Activated T-cell treated with anti-CD3 and anti-CD28 coated beads, Interleukin-2, amount 50 U/mL, for 1 hour (primary cell): ENCODE measurements at places on chromosomes 16 and 17.

DNA sequence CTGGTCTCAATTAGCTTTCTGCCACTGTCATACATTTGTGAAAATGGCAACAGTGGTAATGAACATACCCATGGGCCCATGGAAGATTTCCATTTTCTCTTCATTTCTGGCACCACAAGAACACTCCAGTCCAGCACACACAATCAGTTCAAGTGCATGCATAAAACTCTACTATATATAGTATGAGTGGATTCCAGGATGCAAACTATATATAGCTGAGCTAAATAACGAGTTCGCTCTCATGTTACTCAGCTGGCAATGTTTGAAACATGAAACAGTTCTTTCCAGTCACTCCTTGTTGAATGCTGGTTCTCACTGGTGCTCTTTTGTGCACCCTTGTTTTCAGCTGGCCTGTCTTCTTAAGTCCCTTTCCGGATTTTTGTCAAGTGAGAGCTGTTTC lies 75.2 kb upstream of the DHX40 start:
- no peak for DNase-seq

- no peak for DNase-seq
Observed at GRCh38 chr17:27518545-27519521, 62.6 kb downstream of the KSR1 start.

DNA sequence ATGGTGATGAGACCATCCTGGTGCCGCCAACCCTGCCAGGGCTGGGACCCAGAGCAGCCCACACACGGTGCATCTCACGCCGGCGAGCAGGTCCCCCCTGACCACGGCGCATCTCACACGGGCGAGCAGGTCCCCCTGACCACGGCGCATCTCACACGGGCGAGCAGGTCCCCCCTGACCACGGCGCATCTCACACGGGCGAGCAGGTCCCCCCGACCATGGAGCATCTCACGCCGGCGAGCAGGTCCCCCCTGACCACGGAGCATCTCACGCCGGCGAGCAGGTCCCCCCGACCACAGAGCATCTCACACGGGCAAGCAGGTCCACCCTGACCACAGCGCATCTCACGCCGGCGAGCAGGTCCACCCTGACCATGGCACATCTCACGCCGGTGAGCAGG lies 59.2 kb downstream of the MRM3 start:
- no peak for DNase-seq

GRCh38 chr17:32515677-32516383 lies 29.0 kb downstream of the CDK5R1 start:
- DNase-seq: no peak

GRCh38 chr17:945672-946071 lies 33.9 kb downstream of the NXN start:
- DNase-seq: no peak

GRCh38 chr17:14316126-14316832 lies 15.4 kb downstream of the HS3ST3B1 start:
- no peak for DNase-seq

GRCh38 chr16:88983165-88983564 lies 6.2 kb upstream of the CBFA2T3 start:
- DNase-seq: no peak

GRCh38 chr16:75025761-75026160 lies 26.9 kb downstream of the ZNRF1 start:
- no peak for DNase-seq

GRCh38 chr17:73622381-73622780 lies 21.9 kb downstream of the SDK2 start:
- no peak for DNase-seq

DNA sequence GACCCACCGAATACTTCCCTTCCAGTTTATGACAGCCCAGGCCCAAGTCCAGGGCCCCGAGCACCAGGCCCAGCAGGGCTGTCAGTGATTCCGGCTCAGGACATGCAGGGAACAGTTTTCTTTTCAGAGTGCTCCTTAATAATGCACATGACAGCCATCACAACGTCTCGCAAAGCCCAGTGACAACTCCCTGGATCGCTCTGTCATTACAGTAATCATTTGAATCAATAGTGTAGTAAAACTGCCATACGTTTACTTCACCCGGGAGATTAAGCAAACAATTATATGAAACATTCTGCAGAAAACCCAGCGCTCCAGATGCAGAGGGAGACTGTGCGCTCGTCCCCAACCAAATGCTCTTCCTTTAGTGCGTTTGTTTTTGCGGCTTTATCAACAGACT lies 162.6 kb upstream of the CDH13 start:
- no peak for DNase-seq

DNA sequence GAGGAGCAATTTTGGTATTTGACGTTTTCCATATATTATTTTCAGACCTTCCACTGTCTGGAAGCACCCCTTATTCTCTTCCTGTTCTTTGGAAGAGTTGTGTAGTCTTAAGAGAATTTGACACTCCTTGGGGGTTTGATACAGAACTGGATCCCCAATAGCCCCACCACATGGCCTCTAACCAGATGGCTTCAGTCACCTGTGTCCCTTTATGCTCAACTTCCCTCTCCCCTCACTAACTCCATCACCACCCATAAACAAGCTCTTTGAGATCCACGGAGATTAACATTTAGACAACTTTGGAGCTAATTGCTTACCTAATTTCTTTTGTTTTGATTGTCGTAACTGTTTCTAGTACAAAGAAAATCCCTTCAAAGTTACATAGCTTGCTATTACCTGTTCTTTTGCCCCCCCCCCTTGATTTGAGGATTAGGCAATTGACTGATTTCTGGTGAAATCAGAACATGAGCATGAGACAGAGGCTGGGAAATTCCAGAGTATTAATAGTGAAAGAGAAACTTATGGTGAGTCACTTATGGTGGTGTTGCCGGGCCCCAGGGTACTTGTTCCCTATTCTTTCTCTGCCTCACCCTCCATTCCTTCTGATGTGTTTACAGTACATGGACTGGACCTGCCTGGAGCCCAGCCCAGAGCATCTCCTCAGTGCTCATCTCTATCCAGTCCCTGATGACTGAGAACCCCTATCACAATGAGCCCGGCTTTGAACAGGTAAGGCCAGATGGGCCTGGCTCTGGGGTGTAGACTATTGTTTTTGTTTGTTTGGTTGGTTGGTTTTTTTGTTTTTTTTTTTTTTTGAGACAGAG lies 7.5 kb downstream of the UBE2Z start:
- DNase-seq: no peak

GRCh38 chr17:82387705-82388106 lies 16.1 kb downstream of the UTS2R start:
- DNase-seq: no peak

DNA sequence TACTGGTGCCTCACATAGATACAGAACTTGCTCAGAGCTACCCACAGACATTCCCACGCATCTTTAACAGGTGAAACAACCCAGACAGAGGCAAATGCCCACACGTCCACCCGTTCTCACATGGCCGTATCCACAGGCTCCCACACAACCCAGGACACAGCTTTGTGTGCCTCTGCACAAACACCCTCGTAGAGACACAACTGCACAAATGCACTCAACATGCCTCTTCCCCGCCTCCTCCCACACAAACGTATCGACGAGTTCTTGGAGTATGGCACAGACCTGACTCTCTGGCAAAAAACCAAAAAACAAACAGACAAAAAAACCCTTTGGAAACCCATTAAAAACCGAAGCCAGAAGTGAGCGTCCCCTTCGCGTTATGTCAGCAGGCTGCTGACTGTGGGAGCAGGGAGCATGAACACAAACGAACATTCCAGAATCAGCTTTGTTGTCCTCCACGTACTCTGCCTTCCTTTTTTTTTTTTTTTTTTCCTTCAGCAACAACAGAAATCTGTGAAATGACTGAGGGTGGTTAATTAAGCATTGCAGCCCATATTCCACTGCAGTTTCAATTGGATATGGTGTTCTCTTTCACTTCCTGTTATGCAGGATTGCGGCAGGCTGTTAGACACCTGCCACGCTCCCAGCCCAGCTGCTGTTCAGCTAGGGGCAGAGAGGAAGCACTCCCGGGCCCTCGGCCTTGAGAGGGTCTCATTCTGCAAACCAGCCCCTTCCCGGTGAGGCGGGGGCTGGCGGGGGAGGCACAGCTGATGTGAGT lies 313.7 kb downstream of the MAF start:
- peak; percentile 26 for DNase-seq

GRCh38 chr17:51455931-51456330 lies 195.6 kb downstream of the UTP18 start:
- DNase-seq: no peak

DNA sequence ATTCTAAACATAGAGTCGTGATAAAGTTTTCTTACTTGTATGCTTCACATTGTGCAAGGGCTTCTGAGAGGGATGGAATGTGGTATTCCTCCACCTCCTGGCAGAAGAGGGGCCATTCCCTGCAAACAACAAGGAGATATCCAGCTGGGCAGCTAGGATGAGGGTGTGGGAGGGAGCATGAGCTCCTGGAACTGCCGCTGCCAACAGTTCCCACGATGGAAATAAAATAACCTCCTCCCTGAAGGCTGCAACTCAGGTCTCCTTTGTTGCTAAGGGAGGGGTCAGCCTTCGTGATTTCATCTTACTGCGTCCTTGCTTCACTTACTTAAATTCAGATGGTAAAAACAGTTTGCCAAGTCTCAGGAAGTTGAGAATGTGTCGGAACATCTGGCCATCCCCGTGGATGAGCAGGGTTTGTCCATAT lies 15.6 kb downstream of the PLEKHG4 start:
- DNase-seq: no peak

DNA sequence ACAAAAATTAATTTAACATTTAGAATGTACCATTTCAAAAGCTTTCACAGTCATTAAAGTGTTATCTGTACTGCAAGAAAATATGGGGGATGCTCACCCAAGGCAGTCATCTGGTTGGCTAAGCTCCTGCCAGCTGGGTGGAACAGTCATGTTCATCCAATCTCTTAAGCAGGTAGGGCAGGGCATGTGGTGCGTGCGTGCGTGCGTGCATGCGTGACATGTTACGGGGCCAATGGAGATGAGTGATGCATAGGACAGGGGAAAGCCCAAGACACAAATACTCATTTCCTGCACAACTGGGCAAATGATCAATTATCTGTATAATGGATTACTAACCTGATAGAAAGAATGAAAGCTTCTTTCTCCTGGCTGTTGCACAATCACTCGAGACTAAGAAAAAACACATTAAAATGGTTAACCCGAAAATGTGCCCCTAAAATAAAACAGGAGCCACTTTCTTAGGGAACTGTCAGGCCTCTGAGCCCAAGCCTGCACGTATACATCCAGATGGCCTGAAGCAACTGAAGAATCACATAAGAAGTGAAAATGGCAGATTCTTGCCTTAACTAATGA lies 104.4 kb downstream of the MYO1D start:
- no peak for DNase-seq

DNA sequence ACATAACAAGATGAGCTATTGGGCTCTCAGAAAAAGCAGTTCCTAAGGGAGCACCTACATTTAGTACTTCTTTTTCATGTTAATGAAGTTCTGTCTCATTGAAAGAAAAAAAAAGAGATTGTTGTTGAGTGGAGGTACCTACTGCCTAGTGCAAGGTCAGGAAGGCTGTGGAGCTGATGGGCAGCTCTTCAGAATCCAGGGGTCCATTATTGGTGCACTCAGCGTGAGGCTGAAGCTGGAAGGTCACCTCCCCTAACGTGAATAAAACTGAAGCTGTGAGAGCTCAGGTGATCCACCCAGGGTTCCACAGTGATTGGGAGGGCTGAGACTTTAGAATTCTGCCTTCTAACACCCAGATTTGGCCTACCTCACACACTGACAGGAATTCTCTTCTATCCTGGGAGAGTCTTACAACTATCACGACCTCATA lies 153.9 kb upstream of the TBX2 start:
- no peak for DNase-seq

- no peak for DNase-seq
Observed at GRCh38 chr17:73976676-73977521, 226.6 kb upstream of the RPL38 start.

DNA sequence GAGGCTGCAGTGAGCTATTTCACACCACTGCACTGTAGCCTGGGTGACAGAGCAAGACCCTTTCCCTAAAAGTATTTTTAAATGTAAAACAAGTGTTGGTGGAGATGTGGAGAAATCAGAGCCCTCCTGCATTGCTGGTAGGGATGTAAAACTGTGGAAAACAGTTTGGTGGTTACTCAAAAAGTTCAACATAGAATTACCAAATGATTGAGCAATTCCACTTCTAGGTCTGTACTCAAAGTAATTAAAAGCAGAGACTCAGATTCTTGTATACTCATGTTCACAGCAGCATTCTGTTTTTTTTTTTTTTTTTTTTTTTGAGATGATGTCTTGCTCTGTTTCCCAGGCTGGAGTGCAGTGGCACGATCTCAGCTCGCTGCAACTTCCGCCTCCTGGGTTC lies 141.8 kb downstream of the PITPNC1 start:
- no peak for DNase-seq

DNA sequence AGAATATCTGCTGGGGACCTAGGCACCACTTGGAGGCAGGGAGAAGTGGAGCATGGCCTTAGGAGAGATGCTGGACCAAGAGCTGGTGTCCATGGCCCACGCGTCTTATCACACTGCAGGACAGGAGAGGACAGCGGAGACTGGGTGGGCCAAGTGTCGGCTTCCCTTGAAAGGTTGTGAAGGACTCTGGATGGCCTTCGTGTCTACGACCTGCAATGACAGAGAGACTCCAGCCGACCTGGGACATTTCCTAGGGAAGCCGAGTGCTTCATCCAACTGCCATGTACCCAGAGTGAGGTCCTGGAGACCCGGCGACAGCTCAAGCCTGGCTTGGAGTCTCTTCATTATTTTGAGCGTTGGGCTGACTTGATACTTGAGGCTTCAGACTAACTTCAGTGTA lies 20.5 kb downstream of the C1QTNF1 start:
- DNase-seq: no peak

GRCh38 chr16:71629278-71630016 lies 3.5 kb downstream of the MARVELD3 start:
- DNase-seq: no peak

DNA sequence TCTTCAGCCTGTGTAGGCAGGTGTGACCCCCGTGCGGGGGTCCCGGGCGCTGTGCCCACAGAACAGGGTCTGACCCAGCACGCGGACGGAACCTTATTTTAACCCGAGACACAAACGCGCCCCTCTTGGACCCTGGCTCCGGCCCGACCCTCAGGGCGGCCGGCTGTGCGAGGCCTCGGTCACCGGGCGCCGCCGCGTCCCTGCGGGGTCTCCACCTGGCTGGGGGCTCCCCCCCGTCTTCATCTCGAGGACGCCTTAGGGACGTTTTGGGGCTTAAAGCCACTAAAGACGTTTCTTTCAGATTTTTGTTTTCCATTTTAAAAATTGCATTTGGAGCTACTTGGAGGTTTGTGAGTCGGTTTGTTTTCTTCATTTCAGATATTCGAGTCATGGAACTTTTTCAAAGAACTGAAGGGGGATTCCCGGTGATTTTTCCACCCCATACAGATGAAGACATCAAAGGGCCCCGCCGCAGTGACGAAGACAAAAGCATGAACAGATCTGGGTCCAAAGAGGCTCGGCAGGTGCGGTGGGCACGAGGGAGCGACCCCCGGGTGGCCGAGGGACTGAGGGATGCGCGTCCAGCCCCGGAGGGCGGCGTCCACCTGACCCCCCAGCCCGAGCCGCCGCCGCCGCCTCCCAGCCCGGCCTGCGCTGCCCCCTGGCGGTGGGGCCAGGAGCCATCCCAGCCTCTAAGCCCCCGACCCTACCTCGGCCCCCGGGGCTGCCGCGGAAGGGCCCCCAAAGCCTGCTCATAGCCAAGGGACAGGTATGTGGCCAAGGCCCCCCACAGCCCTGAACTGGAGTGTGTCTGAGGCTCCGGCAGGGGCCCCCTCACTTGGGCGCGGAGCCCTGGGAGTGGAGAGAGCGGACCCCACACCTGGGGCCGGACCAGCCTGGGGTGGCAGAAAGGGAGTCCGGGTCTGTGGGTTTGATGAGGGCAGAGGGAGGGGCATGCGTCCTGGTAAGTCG lies 3.8 kb upstream of the CD7 start:
- DNase-seq: peak; percentile 87
